Stimulated activated CD8-positive, alpha-beta memory T cell treated with anti-CD3 and anti-CD28 coated beads, Interleukin-4, amount 100 ng/mL, for 24 hours (primary cell): ENCODE measurements at places on chromosomes 3 and 15.

- no peak for DNase-seq
Measured at GRCh38 chr3:146162561-146162960, 1.6 kb upstream of the PLOD2 start.

DNA sequence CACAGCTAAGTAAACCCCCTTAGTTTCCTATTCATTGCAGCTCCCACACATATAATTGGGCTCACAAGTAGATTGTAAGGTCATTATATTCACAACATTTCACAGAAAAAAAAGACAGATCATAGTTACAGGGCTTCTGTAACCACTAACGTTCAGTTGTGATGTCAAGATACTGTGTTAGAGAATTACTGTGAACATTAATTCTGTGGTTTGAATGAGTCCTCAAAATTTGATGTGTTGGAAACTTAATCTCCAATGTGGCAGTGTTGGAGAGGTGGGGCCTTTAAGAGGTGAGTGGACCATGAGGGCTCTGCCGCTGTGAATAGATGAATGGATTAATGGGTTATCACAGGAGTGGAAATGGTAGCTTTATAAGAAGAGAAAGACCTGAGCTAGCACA lies 21.3 kb downstream of the GRK7 start:
- no peak for DNase-seq

DNA sequence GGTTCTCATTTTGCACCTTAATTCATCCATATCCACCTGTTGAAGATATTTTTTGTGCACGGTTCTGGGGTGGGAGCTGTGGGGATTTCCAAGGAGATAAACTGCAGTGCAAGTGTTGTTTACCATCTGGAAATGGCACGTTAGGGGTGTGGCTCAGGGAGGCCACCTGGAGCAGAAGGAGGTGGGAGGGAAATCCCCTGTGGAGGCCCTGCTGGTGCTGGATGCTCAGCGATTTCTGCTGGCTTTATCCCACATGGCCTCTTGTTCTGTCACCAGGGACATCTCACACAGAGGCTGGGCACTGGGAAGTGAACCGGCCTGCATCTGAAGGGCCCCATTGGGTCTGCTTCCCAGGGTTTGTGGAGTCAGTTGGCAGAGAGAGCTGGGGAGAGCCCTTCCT lies 24.3 kb downstream of the TRPM1 start:
- no peak for DNase-seq

DNA sequence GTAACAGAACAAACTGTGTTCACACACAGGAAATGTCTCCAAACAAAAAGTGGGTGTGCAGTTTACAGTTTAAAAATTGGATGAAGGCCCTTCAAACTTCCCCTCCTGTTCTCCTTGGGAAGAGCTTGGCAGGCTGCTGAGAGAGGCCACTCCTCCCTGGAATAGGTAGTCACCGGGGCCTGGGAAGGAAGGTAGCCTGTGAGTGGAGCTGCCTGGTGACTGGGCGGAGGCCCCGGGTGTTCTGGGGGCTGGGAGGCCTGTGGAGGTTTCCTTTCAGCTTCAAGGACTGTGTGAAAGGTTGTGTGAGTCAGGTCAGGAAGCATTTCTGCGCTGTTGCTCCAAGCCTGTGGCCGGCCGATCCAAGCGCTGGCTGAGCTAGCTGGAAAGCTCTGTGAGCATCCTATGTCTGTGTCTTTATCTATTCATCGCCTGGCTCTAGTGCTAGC lies 14.1 kb downstream of the SLCO3A1 start:
- DNase-seq = no peak

GRCh38 chr15:68997930-68998777 lies 16.3 kb upstream of the NOX5 start:
- DNase-seq = no peak

GRCh38 chr15:28289694-28290463 lies 32.1 kb downstream of the HERC2 start:
- DNase-seq = no peak

GRCh38 chr3:52136513-52136912 lies 17.7 kb downstream of the POC1A start:
- DNase-seq = no peak

DNA sequence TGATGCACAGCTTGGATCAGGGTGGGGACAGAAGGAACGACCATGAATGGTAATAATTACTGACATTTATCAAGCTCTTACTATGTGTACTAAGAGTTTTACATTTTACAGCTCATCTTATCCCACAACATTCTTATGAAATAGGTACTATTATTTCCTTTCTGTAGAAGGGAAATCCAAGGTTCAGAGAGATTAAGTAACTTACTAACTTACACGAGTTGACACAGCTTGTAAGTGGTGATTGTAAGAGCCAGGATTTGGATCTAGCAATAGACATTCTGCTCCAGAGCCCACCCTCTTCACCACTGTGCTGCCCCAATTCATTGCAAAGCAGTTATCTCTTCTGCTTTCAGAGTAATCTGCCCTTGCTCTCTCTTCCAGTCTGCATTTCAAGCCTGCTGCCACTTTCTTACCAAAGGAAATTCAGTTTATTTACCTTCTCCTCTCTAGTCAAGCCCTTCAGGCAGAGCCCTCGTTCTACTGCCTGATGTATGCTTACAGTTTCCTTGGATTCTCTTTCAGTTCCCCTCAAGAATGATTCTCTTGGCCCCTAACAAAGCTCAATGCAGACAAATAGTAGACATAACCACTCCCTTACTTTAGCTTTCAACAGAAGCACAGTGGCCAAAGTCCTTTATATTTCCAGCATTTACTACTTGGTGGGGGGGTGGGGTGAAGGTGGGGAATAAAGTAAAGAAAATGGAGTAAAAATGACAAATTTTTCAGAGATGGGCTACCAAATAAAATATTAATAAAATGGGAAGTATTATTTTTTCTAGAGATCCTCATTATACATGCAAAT lies 65.8 kb downstream of the ATP8B4 start:
- DNase-seq = no peak

GRCh38 chr3:26193558-26193957 lies 403.7 kb downstream of the OXSM start:
- no peak for DNase-seq

DNA sequence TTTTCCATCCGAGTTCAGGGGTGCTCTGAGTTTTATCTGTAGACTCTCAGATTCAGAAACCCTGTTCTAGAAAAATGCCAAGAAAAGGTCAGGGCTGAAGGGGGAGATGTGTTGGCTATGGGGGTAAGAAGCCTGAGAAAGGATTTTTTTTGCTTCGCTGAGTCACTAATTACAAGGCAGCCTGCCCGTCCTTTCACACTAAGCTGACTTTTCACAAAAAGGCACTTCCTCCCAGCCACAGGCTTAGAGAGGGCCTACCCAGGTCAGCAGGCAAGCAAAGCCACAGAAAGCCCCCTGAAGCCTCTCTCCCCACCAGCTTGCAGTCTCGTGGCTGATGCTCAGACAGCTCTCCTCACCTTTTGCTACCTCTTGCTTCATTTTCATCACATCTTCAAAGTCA lies 192.6 kb upstream of the PRICKLE2 start:
- no peak for DNase-seq

GRCh38 chr15:89569090-89569745 lies 6.1 kb upstream of the TICRR start:
- DNase-seq = no peak

DNA sequence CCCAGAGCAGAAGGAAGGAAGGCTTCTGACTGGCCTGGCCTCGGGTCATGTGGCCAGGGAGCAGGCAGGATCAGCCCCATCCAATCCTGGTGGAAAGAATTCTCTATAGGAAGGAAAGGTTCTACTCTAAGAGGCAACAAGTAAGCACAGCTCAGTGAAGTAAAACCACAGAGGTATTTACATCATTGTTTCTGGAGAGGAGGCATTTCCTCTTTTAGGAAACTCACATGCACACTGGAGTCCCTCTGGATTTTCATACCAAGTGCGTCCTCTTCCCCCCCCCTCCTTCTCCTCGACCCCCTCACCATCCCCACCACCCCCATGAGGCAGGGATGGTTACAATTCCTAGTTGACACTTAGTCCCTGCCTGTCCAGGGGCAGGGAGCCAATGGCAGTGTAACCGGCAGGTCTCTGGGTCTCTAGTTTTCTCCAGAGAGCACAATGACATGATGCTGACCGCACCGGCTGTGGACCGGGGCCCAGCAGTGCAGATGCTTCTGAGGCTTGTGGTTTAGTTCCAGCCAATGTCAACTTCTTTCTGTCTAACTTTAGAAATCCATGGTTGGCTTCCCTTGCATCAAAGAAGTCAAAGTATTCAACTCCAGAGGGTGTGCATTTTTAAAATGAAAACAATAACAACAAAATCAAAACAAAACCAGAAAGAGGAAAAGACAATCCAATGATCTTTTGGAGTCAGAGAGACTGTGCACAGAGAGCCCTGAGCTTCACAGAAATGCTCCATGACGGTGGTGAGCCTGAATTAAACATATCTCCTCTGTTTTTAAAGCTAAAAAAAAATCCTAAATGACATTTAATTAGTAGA lies 230.3 kb upstream of the TLE3 start:
- DNase-seq = no peak

GRCh38 chr15:48459571-48460442 lies 128.6 kb downstream of the DUT start:
- DNase-seq = no peak
